Muscle of leg (tissue), 16 donors: ENCODE measurements at places on chromosomes 3 and 15.

GRCh38 chr15:71485094-71485693 lies 325.2 kb upstream of the NR2E3 start:
- DNase-seq, result no peak

- DNase-seq, result no peak
These were observed 43.8 kb upstream of the B3GALNT1 start for GRCh38 chr3:161148832-161149475.

GRCh38 chr15:44729408-44730127 lies 6.8 kb upstream of the TRIM69 start:
- no peak for DNase-seq

- peak; percentile 45 for DNase-seq
These were observed 114.0 kb downstream of the FAM174B start for GRCh38 chr15:92541291-92542200.

GRCh38 chr3:166362698-166363097 lies 525.5 kb upstream of the BCHE start:
- DNase-seq, result no peak

DNA sequence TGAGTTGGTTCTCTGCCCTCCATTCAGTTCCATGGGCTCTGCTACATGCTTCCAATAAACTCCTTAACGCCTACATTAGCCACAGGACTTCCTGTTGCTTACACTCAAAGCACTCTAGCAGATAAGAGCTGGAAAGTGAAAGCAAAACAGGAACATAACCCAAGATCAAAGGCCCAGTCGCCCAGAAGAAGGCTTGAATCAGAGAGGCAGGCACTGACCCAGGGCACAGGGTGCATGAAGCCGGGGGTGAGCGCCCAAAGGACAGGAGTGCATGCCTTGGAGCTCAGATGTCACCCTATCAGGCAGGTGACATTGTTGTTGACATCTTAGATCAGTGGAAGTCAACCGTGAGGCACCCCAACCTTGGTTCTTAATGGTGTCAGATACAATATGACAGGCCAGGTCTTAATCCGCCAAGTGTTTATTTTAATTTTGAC lies 235.1 kb downstream of the UACA start:
- DNase-seq, result no peak

DNA sequence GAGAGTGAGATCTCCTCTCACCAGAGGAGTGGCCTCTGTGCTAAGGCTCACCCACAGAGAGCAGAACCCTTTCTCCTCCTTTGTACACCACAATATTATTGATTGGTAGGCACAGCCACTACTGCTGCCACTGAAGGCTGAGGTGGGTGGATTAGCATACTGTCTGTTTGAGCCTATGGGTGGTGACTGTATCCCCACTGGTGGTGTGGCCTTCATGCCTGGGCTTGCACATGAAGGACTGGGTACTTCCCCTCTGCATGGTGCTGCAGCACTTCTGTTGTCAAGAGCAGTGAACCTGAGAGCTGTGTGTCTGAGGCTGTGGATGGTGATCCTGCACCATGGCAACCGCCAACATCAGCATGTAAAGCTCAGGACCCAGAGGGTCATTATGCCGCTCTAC lies 35.7 kb upstream of the NECTIN3 start:
- no peak for DNase-seq

DNA sequence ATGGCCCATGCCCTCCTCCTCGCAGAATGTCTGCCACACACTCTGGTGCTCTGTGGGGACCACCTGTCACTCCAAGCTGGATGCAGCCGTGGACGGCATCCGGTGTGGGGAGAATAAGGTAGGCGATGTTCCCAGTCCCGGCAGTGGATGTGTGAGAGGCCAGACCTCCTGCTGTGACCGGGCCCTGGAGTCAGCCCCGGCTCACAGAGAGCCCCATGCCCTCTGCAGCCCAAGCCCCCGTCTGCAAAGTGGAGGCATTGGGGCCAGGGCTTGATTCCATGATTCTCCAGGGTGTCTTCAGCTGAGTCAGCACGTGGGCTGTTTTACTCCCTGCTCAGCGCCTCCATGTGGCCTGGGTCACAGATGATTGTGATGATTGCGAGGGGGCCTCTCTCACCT lies 32.2 kb downstream of the GOLGA6L10 start:
- DNase-seq, result no peak
